ENCODE measurements at places on chromosomes 16 and 17.

DNA sequence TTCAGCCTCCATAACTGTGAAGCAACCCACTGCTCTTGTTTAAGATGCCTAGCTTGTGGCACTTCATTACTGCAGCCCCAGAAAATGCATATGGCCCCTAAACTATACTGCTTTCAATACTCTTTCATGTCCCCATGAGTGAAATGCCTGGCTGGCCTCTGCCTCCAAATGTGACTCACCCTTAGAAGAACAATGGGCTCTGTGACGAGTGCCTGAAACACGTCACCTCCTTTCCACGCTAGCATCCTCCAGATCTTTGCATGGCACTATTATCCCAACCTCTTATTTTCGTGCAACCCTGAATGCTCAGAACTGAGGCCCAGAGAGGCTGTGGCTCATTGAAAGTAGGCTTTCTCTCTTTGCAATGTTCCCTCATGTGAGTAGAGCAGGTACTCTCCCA lies 233.1 kb downstream of the CBLN1 start:
- DNase-seq = no peak

DNA sequence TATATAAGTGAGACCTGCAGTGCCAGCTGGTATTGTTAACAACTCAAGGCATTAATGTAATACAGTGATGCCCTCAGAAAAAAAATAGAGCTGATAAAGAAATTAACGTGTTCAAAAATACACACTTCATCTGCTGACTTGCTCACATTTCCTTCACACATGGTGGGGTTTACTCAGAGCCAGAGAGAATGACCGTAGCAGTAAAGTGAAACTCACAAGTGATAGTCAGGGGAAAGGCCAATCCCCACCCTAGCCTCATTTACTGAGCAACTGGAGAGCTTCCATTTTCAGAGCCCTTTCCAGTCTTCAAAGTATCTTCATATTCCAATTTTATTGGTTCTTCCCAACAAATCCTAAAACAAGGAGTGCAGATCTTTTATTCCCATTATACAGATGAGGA lies 74.0 kb upstream of the HLF start:
- no peak for DNase-seq

GRCh38 chr16:8589057-8589899 lies 1.0 kb downstream of the TMEM114 start:
- DNase-seq = no peak

DNA sequence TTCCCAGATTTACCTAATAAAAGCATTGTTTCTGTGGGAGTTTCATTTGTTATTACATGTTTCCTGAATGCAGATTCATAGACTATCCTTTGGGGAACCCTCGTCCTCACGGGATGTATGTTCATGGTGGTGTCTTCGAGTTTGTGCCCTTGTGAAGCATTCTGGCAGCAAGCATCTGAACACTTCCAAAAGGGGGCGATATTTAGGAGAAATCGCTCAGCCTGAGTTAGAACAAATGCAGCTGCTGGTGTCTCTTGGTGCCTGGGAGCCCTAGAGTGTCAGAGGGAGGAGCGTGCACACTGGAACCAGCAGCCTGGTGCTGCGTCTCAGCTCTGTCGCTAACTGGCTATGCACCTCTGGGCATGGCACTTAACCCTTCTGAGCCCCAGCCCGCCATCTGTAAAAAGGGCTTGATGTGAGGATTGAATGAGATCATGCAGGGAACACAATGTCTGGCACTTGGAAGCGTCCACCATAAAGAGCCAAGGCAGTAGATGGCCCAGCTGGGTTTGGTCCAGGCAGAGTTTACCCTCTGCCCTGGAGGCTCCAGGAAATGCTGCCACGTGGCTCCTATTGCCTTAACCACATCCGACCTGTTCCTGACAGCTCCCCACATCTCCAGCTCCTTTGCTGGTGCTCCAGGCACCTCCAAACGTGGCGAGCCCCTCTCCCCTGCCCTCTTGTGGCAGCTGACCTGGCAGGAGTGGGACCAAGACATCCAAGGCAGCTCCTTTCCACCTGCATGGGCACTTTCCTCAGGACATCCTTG lies 25.0 kb upstream of the C16orf78 start:
- DNase-seq = no peak

DNA sequence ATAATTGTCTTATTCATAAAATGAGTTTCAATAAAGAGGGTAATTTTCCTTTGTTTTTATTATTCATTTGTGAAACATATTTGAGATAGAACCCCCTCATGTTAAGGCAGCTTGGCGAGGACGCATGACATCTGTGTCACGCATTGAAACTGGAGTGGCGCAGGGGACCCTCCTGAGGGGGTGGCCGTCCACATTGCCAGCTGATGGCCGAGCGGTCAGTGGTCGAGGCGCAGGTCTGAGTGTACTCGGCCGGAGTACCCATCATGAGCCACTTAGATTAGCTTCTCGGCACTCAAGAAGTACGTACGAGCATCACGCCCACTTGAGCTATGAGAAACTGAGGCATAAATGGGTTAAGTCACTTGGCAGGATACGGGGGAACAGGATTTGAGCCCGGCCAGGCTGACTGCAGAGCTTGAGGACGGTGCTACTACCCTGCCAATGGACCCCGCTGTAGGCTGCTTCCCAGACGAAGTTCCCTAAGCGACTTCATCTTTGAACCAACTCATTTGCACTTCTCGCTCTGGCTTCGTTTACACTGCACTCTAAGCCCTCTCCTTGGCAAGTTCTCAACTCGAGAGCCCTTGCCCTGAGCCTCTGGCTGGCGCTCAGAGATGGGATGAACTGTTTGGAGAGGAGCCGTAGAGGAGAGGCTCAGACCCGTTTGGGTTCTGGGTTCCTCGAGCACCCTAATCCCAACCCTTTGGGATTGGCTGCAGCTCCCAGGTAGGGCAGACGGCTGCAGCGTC lies 91.8 kb downstream of the SDK2 start:
- DNase-seq = no peak

DNA sequence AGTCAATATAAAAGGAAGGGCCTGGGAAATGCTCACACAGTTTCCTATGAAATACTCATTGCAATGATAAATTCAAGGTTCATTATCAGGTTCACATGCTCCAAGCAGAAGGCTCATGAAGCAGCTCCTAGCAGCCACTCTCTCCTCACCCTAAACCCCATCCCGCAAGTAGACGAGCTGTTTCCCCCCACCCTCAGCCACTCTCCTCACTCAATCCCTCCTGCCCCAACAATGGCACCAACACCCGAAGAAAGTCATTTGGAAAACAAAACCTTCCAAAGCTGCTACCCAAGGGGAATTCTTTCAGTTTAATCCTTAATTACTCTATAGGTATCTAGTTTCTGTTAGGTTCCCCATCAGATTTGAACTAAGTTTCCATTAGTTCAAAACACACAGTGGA lies 69.7 kb downstream of the CREBBP start:
- no peak for DNase-seq

DNA sequence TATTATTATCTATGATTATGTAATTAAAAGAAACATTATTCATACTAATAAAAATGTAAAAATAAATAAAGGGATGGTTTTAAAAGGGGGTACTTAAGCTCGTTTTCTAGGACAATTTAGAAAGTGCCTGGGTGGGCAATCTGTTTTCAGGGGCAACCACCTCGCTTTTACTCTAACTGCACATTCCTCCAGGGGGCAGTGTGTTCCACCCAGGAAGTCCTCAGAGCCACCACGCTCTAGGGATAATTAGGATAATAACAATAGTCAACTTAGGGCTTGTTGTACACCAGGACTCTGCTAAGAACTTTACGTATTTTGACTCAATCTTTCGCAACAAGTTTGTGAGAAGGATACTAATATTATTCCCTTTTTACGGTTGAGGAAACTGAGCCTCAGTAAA lies 396.7 kb upstream of the MAF start:
- DNase-seq = no peak

- no peak for DNase-seq
Measured at GRCh38 chr17:15261258-15261801, 3.8 kb downstream of the PMP22 start.

GRCh38 chr16:31193874-31194273 lies 8.7 kb downstream of the PYCARD start:
- no peak for DNase-seq

DNA sequence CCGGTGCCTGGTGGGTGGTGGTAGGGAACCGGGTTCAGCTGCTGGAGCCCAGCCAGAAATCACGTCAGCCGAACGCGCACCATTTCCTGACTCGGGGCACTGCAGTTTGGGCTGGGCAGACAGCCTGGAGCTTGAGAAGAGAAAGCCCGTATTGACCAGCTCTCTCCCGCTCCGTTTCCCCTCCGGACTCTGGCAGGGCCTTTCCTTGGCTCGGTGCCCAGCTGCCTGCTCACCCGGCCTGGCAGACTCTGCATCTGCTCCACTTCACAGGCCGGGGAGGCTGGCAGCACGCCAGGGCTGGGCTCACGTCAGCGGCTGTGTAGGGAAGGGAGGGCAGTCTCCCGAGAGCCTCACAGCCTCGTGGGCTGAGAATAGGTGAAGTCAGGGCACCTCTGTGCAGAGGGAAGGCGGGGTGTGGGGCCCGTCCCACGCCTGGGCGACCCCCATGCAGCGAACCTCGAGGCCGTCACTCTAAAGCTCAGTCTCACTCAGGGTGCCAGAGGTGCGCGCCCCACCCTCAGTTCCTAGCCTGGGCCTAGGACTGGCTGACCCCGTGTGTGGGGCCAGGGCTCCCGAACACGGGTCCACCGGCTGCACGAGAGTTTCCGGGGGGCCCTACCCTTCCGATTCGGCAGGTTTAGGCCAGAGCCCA lies 59.1 kb downstream of the OR1D5 start:
- no peak for DNase-seq

- DNase-seq = no peak
Measured at GRCh38 chr16:85514598-85515318, 98.4 kb upstream of the GSE1 start.

- DNase-seq = no peak
Measured at GRCh38 chr17:18025241-18025944, 13.6 kb downstream of the ATPAF2 start.

DNA sequence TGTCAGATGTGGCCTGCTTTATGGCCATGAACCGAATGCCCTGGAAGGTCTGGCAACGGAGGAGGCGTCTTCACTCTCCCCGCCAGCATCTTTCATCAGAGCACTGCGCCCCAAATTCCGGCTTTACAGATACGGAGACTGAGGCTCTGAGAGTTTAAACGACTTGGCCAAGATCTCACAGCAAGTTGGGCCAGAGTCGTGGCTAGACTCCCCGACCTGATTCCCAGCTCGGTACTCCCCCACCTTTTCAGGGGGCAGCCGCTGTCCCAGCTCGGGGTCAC lies 1.7 kb downstream of the NGFR start:
- no peak for DNase-seq

- no peak for DNase-seq
Measured at GRCh38 chr17:33981711-33982601, 273.1 kb upstream of the CCL2 start.

GRCh38 chr17:31758646-31759045 lies 100.4 kb downstream of the COPRS start:
- no peak for DNase-seq

DNA sequence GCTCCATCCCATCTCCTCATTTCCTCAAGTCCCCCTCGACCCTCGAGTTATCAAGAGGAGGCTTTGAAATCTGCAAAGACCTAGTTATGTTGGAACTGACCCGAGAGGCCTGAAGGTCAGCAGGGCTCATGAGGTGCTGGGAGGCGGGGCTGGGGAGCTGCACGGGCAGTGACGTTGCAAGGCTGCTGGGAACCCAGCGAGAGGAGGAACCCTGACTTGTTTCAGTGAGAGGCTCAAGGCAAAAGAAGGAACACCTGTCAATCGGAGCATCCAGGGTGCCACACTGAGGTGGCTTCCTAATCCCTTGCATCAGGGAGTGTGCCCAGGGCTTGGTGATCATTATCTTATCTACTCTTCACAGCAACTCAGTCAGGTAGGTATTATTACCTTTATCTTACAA lies 86.9 kb downstream of the CDH11 start:
- no peak for DNase-seq
